ENCODE measurements at places on chromosomes 6 and 20.
A peak's percentile ranks its signal among the peaks of the same experiment; 100 is the strongest.

DNA sequence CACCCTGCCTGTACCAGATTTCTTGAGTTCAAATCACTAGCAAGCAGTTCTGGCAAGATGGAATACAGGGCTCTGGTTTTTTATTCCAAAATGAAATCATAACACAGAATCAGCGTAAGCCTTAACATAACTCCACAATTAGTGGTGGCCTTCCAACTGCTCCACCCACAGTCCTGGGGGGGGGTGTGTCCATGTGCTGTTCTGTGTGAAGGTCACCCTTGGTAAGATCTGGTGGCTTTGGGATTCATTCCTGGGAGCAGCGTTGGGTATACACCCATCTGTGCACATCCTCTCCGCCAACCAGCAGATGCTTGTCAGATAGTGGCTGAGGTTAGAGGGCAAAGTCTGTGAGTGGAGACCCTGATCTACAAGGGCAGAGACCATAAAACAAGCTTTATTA, 49.9 kb upstream of the CD83 start:
- no peak for DNase-seq

DNA sequence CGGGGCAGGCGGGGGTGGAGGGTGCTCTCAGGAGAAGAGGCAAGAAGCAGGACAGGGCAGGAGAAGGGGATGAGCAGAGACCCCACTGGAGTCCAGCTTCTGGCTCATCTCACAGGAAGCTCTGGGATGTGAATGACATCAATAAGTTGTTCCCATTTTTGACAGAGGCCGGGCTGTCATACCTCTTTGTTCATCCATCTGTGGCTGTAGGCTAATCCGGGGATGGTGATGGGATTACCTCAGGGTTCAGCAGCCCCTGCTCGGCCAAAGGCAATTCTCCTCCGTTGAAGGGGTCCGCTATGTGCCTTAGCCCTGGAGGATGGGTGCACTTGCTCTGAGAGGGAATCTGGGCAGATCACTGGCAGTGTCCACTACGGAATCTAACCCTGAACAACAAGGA, 3.3 kb upstream of the TMC2 start:
- DNase-seq, result no peak

- DNase-seq, result no peak
These were observed 21.4 kb downstream of the PCSK2 start for GRCh38 chr20:17248224-17248623.

DNA sequence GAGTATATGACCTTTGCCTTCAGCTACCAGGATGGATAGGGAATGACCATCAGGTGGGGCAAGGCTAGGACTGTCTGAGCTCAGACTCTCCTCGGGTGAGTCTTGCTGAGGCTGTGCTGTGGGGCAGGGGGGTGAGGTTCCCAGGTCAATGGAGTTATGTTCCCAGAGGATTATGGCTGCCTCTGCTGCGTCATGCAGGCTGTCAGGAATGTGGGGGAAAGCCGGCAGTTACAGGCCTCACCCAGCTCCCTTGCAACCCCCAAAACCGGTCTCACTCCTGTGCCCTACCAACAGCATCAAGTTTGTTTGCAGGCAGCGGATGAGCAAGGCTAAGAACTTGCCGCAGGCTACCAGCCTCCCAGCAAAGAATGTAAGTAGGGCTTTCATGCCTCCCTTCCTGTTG, 93.5 kb downstream of the ESR1 start:
- no peak for DNase-seq

- DNase-seq, result peak; percentile 38
These were observed 53.0 kb downstream of the ADAT2 start for GRCh38 chr6:143397227-143398222.

GRCh38 chr20:15061061-15061430, 723.6 kb upstream of the FLRT3 start:
- DNase-seq, result no peak

- no peak for DNase-seq
These were observed 275.4 kb downstream of the FOXA2 start for GRCh38 chr20:22308934-22309333.

DNA sequence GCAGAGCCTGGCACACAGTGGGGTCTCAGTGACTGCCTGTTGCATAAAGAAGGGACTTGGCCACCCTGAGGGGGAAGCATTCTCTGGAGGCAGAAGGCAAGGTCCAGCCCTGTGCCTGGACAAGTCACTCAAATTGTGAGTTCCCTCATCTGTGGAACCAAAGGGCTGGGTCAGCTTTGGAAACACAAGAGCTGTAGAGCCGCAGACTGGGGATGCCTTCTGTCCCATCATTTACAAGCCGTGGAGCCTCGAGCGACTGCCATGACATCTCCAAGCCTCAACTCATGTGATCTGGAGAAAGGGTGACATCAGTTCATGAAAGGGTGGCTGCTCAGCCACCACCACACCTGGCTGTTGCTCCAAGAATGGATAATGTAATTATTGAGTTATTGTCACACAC, 20.4 kb upstream of the SIRPD start:
- DNase-seq, result no peak

DNA sequence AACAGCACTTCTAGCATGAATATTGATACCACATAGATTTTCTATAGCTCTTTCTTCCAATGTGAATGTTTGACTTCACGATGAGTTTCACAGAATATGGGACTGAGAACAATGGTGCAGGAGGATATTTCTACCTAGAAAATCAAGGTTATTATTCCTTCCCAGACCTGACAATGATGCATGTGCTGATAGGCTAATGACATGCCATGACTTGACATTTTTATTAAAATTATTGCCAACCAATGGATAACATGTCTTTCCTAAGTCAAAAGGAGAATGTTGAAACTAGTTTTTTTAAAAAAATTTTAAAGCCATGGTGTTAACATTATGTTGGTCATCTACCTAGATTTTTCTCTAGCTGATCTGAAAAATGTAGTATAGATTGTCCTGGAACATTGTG, 923 bp downstream of the IL17A start:
- DNase-seq, result no peak

GRCh38 chr6:158926414-158926813, 73.6 kb downstream of the RSPH3 start:
- no peak for DNase-seq

- DNase-seq, result no peak
These were observed 98.3 kb upstream of the PHACTR1 start for GRCh38 chr6:12618296-12618695.

GRCh38 chr6:38572186-38572813, 67.4 kb downstream of the BTBD9 start:
- peak; percentile 67 for DNase-seq

DNA sequence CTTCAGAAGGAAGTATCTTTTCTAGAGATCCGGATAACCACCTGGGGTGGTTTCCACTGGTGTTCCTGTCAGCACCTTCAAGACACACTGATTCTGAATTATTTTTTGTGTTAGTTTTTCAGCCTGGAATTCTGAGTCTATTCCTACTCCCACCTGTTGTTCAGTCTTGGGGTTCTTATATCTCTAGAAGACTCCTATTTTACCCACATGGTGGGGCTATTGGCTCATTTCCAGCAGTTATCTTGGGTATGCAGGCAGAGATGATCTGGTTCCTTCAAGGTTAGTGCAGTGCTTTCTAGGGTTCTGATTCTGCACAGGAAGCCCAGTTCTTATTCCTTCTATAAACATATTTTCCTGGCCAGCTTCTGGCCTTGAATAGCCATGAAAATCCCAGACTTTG, 175.6 kb upstream of the PDE7B start:
- peak; percentile 26 for DNase-seq

- DNase-seq, result no peak
These were observed 65.9 kb downstream of the TMEM244 start for GRCh38 chr6:129795261-129795660.

- no peak for DNase-seq
These were observed 48.6 kb upstream of the CD2AP start for GRCh38 chr6:47428746-47429664.

GRCh38 chr6:112695001-112695400, 347.9 kb downstream of the RFPL4B start:
- no peak for DNase-seq

- DNase-seq, result no peak
These were observed 202.5 kb downstream of the BCAS1 start for GRCh38 chr20:53867741-53868351.

GRCh38 chr20:16272780-16273360, 300.4 kb downstream of the KIF16B start:
- DNase-seq, result no peak

GRCh38 chr6:81863123-81863522, 110.6 kb upstream of the TENT5A start:
- no peak for DNase-seq

DNA sequence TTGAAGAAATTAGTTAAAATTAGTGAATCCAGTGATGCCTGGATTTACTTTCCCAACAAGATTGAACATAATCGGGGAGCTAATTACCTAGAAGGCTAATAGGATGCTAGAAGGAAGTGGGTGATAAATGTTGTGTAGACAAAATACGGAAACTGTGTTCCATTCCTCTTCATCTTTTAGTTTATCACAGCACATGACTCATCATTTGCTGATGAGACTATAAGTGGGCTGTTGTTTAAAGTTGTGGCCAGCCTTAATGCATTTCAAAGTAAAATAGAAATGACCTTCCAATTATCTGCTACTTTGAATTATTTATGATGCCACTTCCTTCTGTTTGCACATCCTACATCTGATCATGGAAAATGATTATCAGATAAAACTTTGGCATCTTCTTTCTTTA, 43.4 kb downstream of the OGFRL1 start:
- DNase-seq, result no peak

DNA sequence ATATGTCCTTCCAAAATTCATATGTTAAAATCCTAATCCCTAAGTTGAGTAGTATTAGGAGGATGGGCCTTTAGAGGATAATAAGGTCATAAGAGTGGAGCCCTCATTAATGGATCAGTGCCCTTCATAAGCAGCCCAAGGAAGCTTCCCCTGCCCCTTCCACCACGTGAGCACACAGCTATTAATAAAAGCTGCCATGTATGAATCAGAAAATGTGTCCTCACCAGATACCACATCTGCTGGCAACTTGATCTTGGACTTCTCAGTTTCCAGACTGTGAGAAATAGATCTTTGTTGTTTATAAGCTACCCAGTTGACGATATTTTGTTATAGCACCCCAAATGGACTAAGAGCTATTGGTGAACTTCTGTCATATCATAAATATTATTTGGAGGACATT, 207.7 kb upstream of the HDDC2 start:
- DNase-seq, result no peak

GRCh38 chr6:87118054-87118453, 23.1 kb upstream of the CGA start:
- no peak for DNase-seq

- DNase-seq, result no peak
These were observed 309.9 kb upstream of the NOX3 start for GRCh38 chr6:155765275-155766194.

GRCh38 chr20:63701051-63701328, 4.5 kb downstream of the TNFRSF6B start:
- no peak for DNase-seq

- no peak for DNase-seq
These were observed 17.0 kb downstream of the PNPLA1 start for GRCh38 chr6:36286858-36287257.

DNA sequence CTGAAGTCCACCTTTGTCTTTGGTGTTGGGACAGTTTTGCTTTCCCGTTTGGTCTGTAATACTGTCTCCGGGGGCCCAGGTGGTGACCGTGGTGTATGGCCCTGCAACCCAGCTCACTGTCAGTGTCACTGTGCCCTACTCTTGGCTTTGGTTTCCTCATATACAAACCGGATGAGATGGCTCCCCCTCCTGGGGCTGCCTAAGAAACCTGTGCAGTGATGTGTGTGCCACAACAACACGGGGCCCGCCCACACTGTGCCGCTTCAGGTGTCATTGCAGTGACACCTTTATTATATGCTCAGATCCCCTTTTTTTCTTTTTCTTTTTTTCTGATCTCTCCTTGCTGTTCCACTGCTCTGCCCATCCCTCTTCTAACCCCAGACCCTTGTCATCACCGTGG, 73.9 kb downstream of the RAMACL start:
- DNase-seq, result peak; percentile 56

- DNase-seq, result no peak
These were observed 105.6 kb downstream of the PREX1 start for GRCh38 chr20:48722002-48722731.

- no peak for DNase-seq
These were observed 4.2 kb downstream of the ELOVL4 start for GRCh38 chr6:79943133-79943532.

- DNase-seq, result no peak
These were observed 240.5 kb upstream of the MAN1A1 start for GRCh38 chr6:119590066-119590465.

GRCh38 chr20:15594158-15594695, 979.0 kb downstream of the KIF16B start:
- no peak for DNase-seq

GRCh38 chr20:10476319-10476724, 41.2 kb downstream of the SLX4IP start:
- DNase-seq, result peak; percentile 36

DNA sequence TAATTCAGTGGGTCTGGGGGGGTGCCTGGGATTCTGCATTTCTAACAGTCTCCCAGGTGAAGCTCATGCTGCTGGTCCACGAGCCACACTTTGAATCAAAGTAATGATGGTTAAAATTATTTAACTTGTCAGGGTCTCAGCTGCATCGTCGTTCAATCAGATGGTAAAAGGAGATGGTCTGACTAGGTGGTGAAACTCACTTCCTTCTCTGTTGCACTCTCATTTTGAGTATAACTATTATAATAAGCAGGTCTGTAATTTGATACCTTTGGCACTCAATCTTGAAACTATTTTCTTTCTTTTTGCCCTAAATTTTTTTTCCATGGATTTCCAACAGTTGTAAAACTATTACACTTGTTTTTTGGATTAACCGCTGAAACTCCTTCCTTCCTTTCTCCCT, 292.5 kb downstream of the FARS2 start:
- no peak for DNase-seq

DNA sequence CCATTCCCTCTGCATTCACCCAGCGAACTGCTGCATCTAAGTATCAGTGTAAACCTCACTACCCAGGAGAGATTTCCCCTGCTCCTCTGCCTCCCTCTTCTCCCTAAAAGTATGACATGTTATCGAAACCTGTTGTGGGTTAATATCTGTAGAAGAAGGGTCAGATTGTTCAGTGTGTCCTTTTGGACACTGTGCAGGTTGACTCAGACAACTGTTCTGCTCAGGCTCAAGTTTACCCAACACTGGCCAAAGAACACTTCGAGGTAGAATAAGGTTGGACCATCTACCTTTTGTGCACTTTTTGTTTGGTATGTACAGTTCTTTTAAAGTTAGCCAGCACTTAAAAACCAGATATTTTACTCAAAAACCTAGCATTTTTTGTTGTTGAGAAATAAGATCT, 4.6 kb downstream of the NT5DC1 start:
- no peak for DNase-seq

DNA sequence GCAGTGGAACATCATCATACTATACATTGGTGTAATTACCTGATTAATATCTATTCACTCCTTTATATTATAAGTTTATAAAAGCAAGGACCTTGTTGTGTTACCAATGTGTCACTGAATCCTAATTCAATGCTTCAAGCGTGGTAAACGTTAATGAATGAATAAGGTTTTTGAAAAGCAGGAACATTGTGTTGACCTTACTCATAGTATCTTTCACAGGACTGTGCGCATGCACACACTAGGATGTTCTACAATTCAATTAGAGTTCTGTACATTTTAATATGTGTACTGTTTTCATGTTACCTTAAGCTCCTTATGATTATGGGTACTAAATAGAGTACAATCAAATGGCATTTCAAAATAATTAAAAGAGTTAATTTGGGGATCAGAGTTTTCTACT, 578.5 kb downstream of the BMP2 start:
- DNase-seq, result no peak
